Suppressor macrophage treated with lipopolysaccharide for 4 hours (primary cell): ENCODE measurements at places on chromosomes 12 and 14.

GRCh38 chr14:35470755-35471154 is 63.2 kb upstream of the INSM2 start:
- DNase-seq = no peak

- peak; percentile 49 for DNase-seq
Observed at GRCh38 chr14:50874757-50875156, 2.9 kb downstream of the ABHD12B start.

DNA sequence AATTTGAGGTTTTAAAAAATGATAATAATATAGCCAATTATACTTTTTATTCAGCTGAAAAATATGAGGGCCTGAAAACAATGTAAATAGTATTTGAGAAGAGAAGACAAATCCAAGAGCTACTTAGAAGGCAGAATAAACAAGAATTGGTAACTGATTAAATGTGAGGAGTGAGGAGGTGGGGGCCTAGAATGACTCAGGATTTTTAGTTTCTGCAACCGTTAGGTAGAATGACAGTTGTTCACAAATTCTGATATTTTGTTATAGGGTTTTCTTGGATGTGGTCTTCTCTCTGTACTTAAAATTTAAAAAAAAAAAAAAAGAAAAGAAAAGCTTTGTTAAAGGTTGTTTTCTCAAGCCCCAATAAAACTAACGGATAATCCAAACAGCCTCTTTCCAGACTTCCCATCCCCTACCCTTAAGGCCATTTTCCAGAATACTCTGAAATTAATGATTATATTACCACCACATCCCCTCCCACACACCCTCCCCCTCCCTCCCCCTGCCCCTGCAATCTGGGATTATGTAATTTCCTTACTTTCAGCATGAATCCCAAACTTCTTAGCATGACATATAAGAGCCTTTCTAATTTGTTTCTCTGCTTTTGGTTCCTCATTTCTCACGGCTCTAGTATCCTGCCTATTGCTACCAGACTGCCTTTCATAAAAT is 50.4 kb downstream of the LRP6 start:
- peak; percentile 70 for DNase-seq

DNA sequence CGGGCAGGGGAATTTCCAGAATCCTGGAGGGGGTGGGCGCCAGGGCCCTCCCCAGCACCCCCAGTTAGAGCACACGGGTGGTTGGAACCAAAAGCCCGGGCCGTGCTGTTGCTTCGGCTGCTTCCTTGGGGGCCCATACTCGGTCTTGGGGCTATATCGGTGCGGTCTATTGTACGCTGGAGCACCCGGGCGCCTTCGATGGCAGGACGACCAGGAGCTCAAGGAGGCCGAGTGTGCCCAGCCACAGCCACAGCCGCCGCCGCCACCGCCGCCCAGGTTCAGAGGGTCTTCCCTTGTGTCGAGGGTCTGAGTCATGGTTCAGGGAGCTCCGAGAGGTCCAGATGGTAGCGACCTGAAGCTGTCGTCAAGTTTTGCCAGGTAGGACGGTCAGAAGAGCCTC is 548 bp downstream of the CCER1 start:
- no peak for DNase-seq

GRCh38 chr14:25552826-25553225 is 502.9 kb upstream of the STXBP6 start:
- no peak for DNase-seq
